ENCODE measurements at places on chromosomes 5 and 9.
A peak's percentile ranks its signal among the peaks of the same experiment; 100 is the strongest.

GRCh38 chr5:160651692-160652645 is 200.0 kb downstream of the ATP10B start:
- peaks cover 9% of the 10 kb centered on the region for H3K4me1 ChIP-seq
- no peak overlapping the region for H3K27ac ChIP-seq
- no peaks in the 10 kb centered on the region for H3K36me3 ChIP-seq
- DNase-seq: no peak
- H3K4me3 ChIP-seq: no peak overlapping the region

- H3K4me3 ChIP-seq: no peak overlapping the region
- H3K27ac ChIP-seq: no peak overlapping the region
- DNase-seq: no peak
- peaks cover 2% of the 10 kb centered on the region for H3K4me1 ChIP-seq
- peaks cover 25% of the 10 kb centered on the region for H3K27me3 ChIP-seq
Observed at GRCh38 chr5:68332080-68332451, 116.5 kb downstream of the PIK3R1 start.

GRCh38 chr5:102243213-102243612 is 52.9 kb downstream of the SLCO4C1 start:
- no peaks in the 10 kb centered on the region for H3K27me3 ChIP-seq
- no peaks in the 10 kb centered on the region for H3K36me3 ChIP-seq
- DNase-seq: no peak
- H3K4me3 ChIP-seq: no peak overlapping the region
- H3K27ac ChIP-seq: no peak overlapping the region

GRCh38 chr5:140157032-140157781 is 17.8 kb upstream of the CYSTM1 start:
- no peak overlapping the region for H3K27ac ChIP-seq
- peaks cover 6% of the 10 kb centered on the region for H3K27me3 ChIP-seq
- H3K4me3 ChIP-seq: peak overlapping the region; percentile 63
- peak; percentile 96 for DNase-seq
- H3K36me3 ChIP-seq: no peaks in the 10 kb centered on the region

DNA sequence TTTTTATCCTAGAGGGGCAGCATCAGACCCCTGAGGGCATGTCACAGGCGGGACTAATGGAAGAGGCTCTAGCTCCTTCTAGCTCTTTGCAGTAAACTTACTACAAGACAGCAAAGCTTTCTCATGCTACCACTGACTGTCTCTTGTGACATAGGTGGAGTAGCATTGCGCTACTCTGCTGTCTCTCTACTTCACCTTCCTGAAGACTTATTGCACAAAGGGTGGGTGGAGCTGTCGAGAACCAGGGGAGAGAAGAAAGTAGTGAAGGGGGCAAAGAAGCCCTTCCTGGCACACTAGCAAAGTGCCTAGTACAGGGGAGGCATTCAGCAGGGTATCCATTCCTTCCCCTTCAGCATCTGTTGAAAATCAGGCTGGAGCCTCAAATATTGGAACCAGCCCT is 36.1 kb upstream of the NEK6 start:
- no peak for DNase-seq
- H3K36me3 ChIP-seq: no peaks in the 10 kb centered on the region
- H3K27me3 ChIP-seq: peaks cover 7% of the 10 kb centered on the region
- no peak overlapping the region for H3K4me3 ChIP-seq
- H3K4me1 ChIP-seq: peaks cover 38% of the 10 kb centered on the region

DNA sequence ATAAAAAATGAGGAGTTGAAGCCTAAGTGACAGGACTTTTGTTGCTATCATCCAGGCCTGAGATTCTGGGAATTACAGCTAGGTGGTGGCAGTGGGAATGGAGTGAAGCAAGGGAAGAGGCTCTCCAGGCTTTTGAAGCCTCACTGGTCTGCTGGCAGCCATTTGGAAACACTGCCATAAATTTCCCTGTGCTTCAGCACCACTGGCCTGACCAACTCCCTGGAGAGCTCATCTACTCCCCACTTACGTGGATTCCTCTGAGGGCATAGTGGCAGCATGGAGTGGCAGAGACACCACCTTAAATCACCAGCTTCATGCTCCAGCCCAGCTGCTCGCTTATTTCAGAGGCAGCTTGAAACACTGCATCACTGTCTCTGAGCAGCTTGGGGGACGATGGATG is 518.2 kb downstream of the TLR4 start:
- no peak for DNase-seq
- no peaks in the 10 kb centered on the region for H3K36me3 ChIP-seq
- no peak overlapping the region for H3K4me3 ChIP-seq
- no peak overlapping the region for H3K27ac ChIP-seq

GRCh38 chr5:132754947-132755346 is 7.7 kb downstream of the CCNI2 start:
- H3K27ac ChIP-seq: peak overlapping the region; percentile 66
- H3K27me3 ChIP-seq: no peaks in the 10 kb centered on the region
- peaks cover 47% of the 10 kb centered on the region for H3K4me1 ChIP-seq
- peaks cover 44% of the 10 kb centered on the region for H3K36me3 ChIP-seq

- H3K36me3 ChIP-seq: peaks cover 25% of the 10 kb centered on the region
- peak overlapping the region; percentile 63 for H3K27ac ChIP-seq
- no peak for DNase-seq
- no peaks in the 10 kb centered on the region for H3K27me3 ChIP-seq
- no peak overlapping the region for H3K4me3 ChIP-seq
Observed at GRCh38 chr9:127912882-127913281, 4.0 kb downstream of the ST6GALNAC4 start.

- no peak overlapping the region for H3K27ac ChIP-seq
- H3K36me3 ChIP-seq: peaks cover 2% of the 10 kb centered on the region
- H3K4me3 ChIP-seq: no peak overlapping the region
- peaks cover 12% of the 10 kb centered on the region for H3K4me1 ChIP-seq
Observed at GRCh38 chr9:27496135-27496504, 28.0 kb upstream of the IFNK start.

DNA sequence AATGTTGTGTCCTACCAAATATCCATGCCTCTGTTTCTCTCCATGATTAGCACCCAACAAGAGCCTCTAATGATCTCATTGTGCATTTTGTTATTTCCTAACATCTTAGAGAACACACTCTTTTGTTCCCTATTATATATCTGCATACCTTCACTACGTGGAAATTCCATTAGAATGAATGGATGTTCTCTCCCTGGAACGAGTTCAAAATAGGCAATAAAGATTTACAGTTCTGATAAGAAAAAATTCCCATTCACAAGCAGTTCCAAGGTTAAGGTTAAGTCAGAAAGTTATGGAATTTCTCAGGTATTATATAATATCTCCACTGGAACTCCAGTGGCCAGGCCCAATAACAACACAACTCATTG is 83.7 kb downstream of the TRPM6 start:
- no peak overlapping the region for H3K27ac ChIP-seq
- no peak overlapping the region for H3K4me3 ChIP-seq
- H3K36me3 ChIP-seq: no peaks in the 10 kb centered on the region
- H3K27me3 ChIP-seq: peaks cover 13% of the 10 kb centered on the region
- DNase-seq: no peak

DNA sequence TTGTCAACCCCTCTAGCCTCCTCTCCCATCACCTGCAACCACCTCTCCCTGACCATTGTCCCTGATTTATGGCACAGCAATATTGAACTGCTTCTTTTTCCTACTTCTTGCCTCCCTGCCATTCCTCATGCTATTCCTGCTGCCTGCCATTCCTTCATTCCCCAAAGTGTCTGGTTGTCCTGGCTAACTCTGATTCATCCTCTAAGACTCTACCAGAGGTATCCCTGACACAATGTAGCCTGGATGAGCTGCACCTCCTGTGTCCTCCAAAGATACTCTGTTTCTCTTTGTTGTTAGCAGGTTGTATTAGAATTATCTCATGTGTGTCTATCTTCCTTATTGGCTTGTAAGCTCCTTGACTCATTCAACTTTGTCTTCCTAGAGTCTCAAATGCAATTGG is 53.5 kb upstream of the PTPN3 start:
- no peak overlapping the region for H3K27ac ChIP-seq
- peaks cover 16% of the 10 kb centered on the region for H3K27me3 ChIP-seq
- H3K4me1 ChIP-seq: no peaks in the 10 kb centered on the region
- no peak for DNase-seq
- H3K4me3 ChIP-seq: no peak overlapping the region

GRCh38 chr9:112861155-112861554 is 29.5 kb downstream of the SLC46A2 start:
- no peak for DNase-seq
- no peak overlapping the region for H3K4me3 ChIP-seq
- no peak overlapping the region for H3K27ac ChIP-seq
- H3K4me1 ChIP-seq: peaks cover 13% of the 10 kb centered on the region
- H3K36me3 ChIP-seq: peaks cover 4% of the 10 kb centered on the region

DNA sequence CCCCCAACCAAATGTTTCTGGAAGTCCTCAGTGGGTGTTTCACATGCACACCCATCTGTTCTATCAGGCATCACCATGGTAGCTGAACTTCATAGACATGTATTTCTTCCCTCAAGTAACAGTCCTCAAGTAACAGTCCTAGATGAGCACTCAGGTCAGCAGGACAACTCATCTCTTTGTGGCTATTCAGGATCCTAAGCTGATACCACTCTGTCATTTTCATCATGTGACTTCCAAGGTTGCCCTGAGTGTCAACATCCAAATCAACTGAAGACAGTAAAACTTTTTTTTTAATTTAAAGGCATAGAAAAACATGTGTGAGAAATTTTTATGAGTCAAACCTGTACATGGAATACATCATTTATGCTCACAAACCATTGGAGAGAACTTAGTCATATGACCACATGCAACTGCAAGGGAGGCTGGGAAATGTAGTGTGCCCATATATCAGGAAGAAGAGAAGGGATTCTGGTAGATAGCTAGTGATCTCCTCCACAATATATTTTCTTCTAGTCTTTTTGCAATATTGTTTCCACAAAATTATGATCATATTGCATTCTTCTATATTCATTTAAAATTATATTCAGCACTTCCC is 64.2 kb upstream of the FST start:
- H3K4me1 ChIP-seq: peaks cover 7% of the 10 kb centered on the region
- no peak overlapping the region for H3K27ac ChIP-seq
- no peak for DNase-seq
- no peak overlapping the region for H3K4me3 ChIP-seq

- no peak overlapping the region for H3K4me3 ChIP-seq
- peaks cover 2% of the 10 kb centered on the region for H3K27me3 ChIP-seq
- no peaks in the 10 kb centered on the region for H3K36me3 ChIP-seq
- DNase-seq: no peak
Observed at GRCh38 chr5:56457887-56458812, 225.0 kb upstream of the ANKRD55 start.

GRCh38 chr5:148796936-148797335 is 29.5 kb upstream of the ADRB2 start:
- H3K4me1 ChIP-seq: peaks cover 20% of the 10 kb centered on the region
- no peak overlapping the region for H3K27ac ChIP-seq
- no peaks in the 10 kb centered on the region for H3K36me3 ChIP-seq
- no peak overlapping the region for H3K4me3 ChIP-seq

DNA sequence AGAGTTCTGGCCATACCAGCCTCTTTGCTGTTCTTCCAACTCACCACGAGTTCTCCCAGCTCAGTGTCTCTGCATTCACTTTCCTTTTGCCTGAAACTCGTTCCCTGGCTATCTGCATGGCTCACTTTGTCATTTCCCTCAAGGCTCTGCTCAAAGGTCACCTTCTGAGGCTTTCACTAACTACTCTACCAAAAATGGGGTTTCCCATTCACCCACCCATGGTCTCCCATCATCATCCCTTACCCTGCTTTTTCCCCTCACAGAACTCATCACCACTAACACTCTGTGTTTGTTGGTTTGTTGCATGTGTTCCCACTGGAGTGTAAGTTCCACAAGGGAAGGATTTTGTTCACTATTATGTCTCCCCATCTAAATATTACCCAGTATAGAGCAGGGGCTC is 16.6 kb downstream of the PLGRKT start:
- DNase-seq: no peak
- no peaks in the 10 kb centered on the region for H3K27me3 ChIP-seq
- H3K4me1 ChIP-seq: peaks cover 10% of the 10 kb centered on the region
- no peak overlapping the region for H3K4me3 ChIP-seq
- peaks cover 17% of the 10 kb centered on the region for H3K36me3 ChIP-seq

DNA sequence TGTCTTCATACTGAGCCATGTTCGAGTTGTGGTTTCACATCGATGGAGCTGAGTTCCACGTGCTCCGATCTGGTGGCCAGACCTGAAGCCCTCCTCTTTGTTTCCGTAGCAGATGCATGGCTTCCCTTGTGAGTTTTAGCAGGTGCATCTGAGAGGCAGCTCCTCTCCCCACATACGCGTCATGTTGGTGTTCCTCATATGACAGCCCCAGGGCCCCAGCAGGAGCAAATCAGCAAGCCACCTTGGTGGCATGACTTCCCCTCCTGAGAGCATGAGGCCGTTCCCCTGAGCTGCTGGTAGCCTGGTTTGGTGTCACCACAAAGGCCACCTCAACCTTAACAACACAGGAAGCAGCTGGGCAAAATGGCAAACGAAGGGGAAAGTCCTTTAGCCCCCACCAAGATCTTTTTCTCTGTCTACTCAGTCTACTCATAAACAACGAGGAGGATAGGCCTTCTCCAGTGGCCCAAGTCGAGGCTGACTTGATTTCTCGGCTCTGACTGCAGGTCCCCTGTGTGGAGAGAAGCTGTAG is 5.9 kb downstream of the CYFIP2 start:
- DNase-seq: peak; percentile 95
- H3K27ac ChIP-seq: peak overlapping the region; percentile 99
- peak overlapping the region; percentile 96 for H3K4me3 ChIP-seq
- no peaks in the 10 kb centered on the region for H3K27me3 ChIP-seq

GRCh38 chr9:138083873-138084272 is 206.3 kb downstream of the CACNA1B start:
- peaks cover under 1% of the 10 kb centered on the region for H3K27me3 ChIP-seq
- no peaks in the 10 kb centered on the region for H3K36me3 ChIP-seq
- no peaks in the 10 kb centered on the region for H3K4me1 ChIP-seq
- DNase-seq: no peak
- H3K4me3 ChIP-seq: no peak overlapping the region

- H3K36me3 ChIP-seq: no peaks in the 10 kb centered on the region
- no peak overlapping the region for H3K27ac ChIP-seq
- H3K4me3 ChIP-seq: no peak overlapping the region
- DNase-seq: no peak
- no peaks in the 10 kb centered on the region for H3K27me3 ChIP-seq
Observed at GRCh38 chr5:117486879-117487391, 912.3 kb upstream of the SEMA6A start.

All from activated CD4-positive, alpha-beta T cell treated with anti-CD3 and anti-CD28 coated beads, Interleukin-2, amount 10 ng/mL, durations not matched to agents 24 days and 14 days (primary cell).